ENCODE measurements at places on chromosomes 6 and 20.

GRCh38 chr6:145761584-145761983, 26.3 kb upstream of the EPM2A start:
- DNase-seq: no peak

- DNase-seq: peak; percentile 67
Observed at GRCh38 chr6:20291764-20292580, 79.7 kb upstream of the MBOAT1 start.

- DNase-seq: no peak
Observed at GRCh38 chr6:14734416-14735340, 511.2 kb upstream of the JARID2 start.

DNA sequence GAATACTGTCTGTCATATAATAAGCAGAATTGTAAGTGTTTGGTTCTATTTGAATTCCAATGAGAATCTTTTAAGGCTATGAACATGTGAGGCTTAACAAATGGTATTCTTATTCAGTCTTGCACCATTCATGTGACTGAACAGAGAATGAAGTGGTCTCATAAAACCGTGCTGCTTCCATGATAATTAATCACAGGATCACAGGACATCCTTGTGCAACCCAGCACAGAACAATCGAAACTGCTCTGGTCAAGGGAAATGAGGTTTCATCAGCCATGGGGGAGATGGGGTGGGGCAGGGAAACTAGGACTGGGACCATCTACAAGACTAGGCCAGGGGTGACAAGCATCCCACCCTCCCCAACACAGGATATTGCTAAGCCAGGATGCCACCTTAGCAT, 6.0 kb downstream of the PPIL6 start:
- no peak for DNase-seq

DNA sequence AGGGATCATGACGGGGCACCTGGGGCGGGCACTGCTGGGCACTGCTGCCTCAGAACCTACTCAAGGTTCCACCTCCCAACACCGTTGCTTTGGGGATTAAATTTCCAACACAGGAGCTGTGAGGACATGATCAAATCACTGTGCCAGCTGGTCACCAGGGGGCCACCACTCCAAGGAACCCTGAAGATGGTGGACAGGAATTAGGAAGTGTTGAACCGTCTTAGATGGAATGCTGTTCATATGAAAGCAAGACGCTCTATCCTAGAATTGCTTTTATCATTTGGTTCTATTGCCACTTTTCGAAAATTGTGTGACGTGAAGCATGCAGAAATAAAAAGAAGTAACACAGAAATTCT, 140.3 kb downstream of the DLL1 start:
- no peak for DNase-seq

DNA sequence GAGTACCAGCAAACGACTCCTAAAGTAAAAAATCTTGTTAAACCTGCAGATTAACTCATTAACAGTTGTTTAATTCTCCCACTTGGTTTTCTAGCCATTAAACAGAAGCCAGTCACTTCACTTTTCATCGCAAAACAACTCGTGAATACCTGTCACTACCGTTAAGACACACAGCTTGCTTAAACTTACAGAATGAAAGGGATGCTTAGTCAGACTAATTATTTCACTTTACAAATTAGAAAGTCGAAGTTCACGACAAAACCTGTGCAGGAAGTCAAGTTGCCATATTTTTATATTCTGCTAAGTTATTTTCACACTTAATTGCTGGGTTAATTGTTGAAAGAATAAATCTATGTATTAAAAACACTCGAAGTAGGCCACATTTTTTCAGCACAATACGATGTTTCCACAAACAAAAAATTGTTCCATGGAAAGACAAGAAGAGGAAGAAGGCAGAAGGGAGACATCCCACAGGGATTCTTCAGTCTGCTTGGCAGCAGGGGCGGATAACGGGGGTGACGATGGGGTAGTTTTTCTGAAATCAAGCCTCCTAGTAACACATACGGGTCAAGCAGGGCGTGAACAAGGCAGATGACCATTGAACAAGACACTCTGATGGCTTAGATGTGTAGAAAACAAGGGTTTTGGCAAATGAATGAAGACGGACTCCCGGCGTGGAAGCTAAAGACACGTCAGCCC, 933 bp downstream of the SSR1 start:
- no peak for DNase-seq

GRCh38 chr20:891706-892080, 24.4 kb downstream of the ANGPT4 start:
- DNase-seq: no peak

DNA sequence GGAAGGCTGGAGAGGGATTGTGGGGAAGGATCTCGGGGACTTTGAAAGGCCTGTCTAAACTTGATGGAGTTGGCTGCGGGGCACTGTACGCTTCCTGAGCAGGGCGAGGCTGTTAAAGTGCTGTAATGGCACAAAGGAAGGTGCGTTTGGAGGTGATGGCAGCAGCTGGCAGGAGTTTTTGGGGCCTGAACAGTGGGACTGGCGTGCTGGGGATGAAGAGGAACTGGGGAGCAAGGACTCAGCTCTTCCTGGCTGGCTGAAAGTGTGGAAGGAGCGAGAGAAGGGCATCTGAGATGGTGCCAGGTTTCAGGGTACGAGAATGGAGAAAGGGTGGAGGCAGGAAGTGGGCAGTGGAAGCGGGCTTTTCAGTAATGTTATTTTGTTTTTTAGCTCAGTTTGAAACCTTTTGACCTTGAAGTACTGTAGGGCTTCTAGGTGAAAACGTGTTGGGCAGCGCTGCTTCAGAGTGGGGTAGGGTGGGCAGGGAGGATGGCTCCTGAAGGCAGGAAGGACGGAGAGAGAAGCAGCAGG, 8.0 kb downstream of the TMEM181 start:
- no peak for DNase-seq

DNA sequence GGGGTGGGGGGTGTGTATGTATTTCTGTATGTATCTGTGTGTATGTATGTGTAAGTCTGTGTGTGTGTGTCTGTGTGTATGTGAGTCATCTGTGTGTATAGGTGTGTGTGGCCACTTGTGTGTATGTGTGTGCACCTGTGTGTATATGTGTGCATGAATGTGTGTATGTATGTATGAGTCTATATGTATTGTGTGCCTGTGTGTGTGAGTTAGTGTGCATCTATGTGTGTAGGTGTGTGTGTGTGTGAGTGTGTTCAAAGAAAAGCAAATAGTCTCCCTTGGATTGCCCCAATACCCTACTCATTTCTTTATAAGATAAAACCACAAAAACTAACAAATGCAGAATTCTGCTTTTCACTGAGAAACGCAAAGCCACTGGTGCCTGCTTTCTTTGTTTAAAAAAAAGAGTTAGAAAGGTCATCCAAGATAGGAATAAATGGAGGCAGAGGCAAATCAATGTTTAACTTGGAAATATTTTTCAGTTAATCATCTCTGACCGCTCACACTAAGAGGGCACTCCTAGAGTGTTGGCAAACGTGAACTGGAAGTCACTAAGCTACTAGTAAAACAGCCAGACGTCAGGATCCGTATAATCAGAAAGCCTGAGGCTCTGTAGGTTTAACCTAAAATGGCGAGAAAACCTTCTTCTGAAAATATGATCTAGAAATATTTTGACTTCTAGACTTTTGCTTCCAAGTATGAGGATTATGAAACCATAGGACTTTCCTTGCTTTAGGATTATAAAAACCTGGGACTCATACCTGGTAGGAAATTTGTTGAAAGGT, 37.4 kb upstream of the JAG1 start:
- DNase-seq: no peak

- peak; percentile 9 for DNase-seq
Observed at GRCh38 chr20:63782051-63782471, 42.5 kb downstream of the SLC2A4RG start.

DNA sequence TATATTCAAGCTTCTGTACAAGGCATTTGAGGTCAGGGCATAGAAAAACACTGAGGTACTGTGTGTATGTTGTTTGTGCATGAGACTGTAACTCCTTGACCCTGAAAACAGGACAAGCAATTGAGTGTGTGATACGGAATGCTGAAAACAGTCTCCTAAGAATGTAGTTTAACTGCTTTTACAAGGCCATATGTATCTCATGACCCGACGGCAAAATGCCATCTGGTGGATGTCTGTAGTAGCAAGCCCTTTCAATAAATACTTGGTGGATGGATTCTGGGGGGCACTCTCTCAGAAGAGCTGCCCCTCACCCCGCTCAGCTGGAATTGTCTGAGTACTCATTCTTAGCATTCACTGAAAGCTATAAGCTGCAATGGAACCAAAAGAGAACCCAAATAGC, 69.3 kb upstream of the EYS start:
- no peak for DNase-seq

GRCh38 chr6:118890997-118891790, 2.8 kb upstream of the ASF1A start:
- DNase-seq: no peak

DNA sequence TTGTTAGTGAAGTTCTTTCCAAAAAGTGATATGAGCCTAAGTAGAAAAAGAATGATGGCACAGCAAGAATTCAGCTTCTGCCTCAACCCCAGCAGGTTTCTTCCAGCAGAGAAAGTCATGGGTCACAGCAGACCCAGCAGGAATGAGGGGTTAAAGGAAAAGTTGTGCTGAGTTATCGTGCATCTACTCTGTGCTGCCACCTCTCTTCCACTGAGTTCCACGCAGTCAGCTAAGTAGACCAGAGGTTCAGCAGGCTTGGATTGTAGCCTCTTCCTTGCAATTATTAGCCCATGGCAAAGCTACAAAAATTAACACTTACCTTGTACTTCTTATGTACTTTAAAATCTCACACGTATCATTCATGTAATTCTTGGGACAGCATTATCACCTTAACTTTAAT, 510.8 kb downstream of the PTPRT start:
- DNase-seq: no peak
